HCT116 (cell line): ENCODE measurements at places on chromosomes 7 and 10.

- no peak for DNase-seq
Measured at GRCh38 chr7:137985897-137986251, 16.0 kb downstream of the CREB3L2 start.

- DNase-seq, result no peak
Measured at GRCh38 chr7:135964791-135965190, 12.4 kb downstream of the MTPN start.

DNA sequence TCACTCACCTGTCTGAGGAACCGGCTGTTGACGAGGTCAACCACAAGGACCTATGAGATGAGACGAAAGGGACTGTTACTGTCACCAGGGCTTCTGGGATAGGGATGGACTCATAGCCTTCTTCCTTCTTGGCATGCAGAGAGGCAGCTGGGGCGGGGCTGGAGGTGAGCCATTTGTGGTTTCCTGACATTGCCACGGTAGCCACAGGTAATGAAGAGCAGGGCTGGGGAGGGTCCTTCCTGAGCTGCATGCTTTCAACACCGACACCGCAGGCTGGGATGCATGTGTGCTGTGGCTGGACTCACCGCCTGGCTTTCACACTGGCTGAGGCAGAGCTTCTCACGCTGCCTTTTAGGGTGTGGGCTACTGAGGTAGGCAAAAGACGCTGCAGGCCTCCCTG is 46.4 kb upstream of the MKRN1 start:
- DNase-seq, result no peak

- no peak for DNase-seq
Measured at GRCh38 chr7:49564379-49564714, 209.1 kb upstream of the VWC2 start.

DNA sequence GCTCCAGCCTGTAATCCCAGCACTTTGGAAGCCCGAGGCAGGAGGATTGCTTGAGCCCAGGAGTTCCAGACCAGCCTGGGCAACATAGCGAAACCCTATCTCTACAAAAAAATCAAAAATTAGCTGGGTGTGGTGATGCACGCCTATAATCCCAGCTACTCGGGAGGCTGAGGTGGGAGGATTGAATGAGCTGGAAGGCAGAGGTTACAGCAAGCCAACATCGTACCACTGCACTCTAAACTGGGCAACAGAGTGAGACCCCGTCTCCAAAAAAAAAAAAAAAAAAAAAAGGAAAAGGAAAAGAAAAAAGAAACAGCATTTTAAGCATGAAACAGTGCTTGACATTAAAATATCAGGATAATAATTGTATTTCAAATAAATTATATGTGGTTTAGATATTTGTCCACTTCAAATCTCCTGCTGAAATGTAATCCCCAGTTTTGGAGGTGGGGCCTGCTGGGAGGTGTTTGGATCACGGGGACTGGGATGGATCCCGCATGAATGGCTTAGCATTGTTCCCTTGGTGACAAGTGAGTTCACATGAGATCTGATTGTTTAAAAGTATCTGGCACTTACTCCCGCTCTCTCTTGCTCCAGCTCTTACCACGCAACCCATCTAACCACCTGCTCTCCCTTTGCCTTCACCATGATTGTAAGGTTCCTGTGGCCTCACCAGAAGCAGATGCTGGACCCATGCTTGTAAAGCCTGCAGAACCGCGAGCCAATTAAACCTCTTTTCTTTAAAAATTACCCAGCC is 103.4 kb downstream of the SRPK2 start:
- no peak for DNase-seq

- no peak for DNase-seq
Measured at GRCh38 chr10:28305553-28305952, 2.7 kb upstream of the MPP7 start.

DNA sequence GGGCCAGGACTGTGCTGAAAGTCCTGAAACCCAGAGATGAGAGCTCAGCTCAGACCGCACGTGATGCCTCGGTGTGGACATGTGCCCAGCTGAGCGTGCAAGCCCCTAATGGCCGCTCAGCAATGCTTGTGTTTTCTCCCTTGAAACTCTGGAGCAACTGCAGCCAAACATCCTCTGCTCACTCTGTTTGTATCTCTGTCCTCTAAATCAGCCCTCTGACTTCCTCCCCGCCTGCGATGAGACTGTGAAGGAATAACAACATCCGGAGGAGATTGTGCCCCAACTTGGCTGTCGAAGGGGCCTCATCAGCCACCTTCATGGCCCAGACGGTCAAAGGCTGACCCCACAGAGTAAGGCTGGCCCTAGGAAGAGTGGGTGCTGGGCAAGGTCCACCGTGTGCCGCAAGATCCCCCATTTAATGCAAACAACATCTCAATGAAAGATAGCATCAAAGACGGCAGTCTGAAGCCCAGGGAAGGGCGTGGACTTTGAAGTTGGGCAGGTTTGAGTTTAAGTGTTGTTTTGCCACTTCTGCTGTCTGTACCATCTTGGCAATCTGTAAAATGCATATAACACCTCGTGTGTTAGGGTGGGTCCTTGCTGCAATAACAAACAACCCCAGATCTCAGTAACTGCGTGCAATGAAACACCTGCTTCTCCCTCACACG is 39.9 kb downstream of the CALML3 start:
- DNase-seq, result no peak

DNA sequence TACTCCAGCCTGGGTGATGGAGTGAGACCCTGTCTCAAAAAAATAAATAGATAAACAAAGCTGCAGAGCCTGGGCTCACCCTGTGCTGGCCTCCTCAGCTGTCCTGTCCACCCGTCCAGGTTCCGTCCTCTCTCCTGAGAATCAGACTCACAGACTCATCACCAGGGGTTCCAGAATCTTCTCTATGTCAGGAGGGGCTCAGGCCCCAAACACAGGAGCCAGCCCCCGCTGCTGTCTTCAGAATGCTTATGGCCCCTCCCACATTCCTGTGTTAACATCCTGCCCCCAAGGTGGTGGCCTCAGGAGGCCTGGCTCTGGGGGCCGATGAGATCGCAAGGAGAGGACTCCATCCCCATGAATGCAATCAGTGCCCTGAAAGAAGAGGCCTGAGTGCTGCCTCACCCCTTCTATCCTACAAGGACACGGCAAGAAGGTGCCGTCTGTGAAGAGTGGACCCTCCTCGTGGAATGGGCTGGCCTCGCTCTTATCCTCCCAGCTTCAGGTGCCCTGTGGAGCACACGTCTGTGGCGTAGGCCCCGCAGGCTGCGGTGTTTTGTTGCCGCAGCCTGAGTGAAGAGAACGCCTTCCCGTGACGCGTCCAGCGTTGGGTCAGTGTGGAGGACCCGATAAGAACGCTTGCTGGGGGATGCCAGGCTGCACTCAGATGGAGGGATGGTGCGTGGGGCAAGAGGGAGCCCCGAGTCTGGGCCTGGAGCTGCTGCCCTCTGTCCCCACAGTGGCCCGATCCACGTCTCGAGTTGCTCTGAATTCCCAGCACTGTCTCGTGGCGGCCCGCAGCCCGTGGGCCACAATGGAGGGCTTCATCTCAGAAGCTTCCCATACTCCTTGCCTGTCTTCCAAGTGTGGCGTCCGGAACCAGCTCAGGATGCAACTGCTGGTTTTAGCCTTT is 77.1 kb downstream of the INPP5A start:
- DNase-seq, result no peak
